ENCODE measurements at places on chromosomes 1 and 21.

- DNase-seq = no peak
Observed at GRCh38 chr1:228772516-228773212, 37.4 kb downstream of the RHOU start.

GRCh38 chr1:54324251-54325140 lies 81.7 kb downstream of the SSBP3 start:
- no peak for DNase-seq

DNA sequence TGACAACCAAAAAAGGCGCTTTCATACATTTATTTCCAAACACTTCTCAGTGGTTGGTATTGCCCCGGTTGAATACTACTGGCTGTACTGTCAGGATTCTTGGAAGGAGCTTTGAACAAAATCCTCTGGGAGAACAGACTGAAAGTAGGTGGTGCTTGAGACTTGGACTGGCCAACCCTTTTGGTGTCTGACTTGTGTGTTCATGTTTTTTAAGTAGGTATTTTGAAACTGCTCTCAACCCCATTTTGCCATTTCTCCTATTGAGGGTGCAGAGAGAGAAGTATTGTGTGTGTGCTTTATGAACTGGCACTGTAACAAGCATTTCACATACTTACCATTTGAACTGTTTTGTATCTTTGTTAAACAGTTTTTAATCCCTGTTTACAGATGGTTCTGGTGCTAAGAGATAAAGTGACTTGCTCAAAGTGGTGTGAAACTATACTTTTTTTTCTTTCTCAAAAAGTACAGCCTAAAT lies 21.2 kb downstream of the ARID1A start:
- no peak for DNase-seq

DNA sequence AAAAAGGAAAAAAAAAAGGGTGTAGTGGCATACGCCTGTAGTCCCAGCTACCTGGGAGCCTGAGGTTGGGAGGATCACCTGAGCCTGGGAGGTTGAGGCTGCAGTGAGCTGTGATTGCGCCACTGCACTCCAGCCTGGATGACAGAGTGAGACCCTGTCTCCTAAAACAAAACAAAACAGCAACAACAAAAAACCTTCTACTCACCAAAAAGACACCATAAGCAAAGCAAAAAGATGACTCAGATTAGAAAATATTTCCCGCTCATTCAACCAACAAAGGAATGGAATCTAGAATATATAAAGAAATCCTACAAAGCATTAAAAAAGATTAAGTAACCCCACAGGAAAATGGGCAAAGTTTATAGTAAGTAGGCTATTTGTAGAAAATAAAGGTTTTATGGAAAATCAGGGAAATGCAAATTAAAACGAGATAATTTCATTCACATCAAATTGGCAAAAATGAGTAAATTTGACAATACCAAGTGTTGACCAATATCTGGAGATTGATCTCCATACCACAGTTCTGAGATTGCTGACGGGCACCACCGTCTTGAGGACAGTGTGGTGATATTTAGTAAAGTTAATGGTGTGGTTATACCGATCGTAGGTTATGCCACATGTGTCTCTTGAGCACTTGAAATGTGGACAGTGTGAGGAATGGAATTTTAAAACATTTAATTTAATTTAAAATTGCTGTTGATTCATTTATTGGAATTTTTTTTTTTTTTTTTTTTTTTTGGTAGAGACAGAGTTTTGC lies 54.0 kb downstream of the PIK3CD start:
- no peak for DNase-seq

GRCh38 chr1:36089393-36090121 lies 865 bp downstream of the ADPRS start:
- DNase-seq = no peak

DNA sequence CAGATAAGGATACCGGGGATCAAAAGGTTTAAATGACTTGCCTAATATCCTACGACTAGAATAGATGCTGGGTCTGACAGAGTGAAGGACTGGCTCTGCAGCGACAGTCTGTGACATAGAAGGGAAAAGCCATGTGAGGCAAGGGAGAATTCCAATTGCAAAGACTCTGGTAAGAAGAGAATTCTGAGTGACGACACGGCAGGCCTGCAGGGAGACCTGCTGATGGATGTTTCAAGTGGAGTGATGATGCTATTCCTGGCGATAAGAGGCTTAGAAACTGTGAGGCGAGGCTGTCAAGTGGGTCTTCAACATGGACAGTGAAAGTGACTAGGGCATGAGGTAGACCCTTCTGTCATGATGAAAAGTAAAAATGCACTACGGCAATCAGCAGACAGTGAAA lies 176.6 kb upstream of the PBX1 start:
- no peak for DNase-seq

GRCh38 chr1:171595324-171595723 lies 26.7 kb upstream of the MYOCOS start:
- DNase-seq = no peak

DNA sequence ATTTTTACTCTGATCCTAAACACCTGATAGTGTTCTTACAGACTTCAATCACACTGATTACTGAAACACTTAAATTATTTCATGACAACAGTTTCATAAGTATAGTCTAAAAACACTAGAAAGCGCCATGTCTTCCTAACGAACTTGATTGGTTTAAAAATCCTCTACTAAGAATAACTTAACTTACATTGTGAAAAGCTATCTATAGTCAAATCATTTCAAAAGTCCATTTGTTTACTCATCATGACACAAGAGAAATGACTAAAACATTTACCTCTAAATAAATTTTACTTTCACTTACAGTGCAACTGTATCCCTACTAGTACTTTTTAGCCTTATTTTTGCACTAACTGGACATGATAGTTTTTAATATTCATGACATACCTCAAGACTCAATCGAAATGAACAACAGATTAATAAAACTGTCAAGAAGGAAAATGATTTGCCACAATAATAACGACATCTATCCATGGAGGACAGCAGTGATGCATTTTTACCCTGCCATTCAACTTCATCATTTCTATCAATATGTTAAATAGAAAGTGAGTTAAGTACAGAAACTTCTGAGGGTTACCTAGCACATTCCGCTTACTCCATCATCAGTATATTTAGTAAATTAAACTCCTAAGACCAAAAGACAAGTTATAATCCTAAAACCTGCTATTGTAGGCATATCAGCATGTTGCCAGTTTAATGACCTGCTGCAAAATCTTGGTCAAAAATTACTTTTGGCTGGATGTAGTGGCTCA lies 38.4 kb downstream of the AHCTF1 start:
- DNase-seq = no peak

- DNase-seq = no peak
Observed at GRCh38 chr1:24154215-24154614, 11.3 kb upstream of the IL22RA1 start.

- no peak for DNase-seq
Observed at GRCh38 chr1:234658138-234658537, 48.2 kb upstream of the IRF2BP2 start.

GRCh38 chr1:16266411-16267118 lies 29.6 kb upstream of the CPLANE2 start:
- no peak for DNase-seq

DNA sequence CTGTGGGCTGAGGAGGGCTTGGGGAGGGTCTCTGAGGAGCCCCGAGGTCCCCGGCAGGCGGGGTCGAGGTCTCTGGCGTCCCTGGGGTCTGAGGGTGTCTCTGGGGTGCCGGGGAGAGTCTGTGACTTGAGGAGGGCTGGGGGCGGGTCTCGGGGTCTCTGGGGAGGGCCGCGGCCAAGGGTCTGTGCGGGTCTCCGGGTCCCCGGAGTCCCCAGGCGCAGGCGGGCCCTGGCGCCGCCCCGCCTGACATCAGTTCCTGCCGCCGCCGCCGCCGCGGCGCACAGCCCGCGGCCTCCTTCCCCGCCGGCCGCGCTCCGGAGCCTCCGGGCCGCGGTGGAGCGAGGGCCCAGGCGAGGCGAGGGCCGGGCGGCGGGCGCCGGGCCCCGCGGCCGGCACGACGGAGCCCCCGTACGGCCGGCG lies at the start of gene PLEKHM2:
Gene PLEKHM2, plus strand, starts transcription at position 279 of the 420 bp plus-strand sequence. CDS start 239 bp downstream, outside the sequence.
- DNase-seq = peak; percentile 62

DNA sequence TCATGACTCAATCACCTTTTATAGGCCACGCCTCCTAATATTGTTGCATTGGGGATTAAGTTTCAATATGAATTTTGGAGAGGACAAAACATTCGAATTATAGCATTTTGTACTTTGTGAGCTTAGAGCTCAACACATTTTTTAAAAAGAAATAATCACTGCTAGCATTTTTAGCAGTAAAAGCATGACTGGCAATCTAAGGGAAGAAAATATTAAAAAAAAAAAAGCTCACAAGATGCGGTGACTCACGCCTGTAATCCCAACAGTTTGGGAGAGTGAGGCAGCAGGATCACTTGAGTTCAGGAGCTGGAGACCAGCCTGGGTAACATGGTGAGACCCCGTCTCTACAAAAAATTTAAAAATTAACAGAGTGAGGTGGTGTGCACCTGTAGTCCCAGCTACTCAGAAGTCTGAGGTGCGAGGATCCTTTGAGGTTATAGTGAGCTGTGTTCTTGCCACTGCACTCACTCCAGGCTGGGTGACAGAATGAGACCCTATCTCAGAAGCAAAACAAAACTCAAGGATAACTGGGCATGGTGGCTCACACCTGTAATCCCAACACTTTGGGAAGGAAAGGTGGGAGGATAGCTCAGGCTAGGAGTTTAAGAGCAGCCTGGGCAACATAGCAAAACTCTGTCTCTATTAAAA lies 28.8 kb upstream of the DIPK1A start:
- no peak for DNase-seq

- no peak for DNase-seq
Observed at GRCh38 chr21:35145626-35146233, 96.6 kb upstream of the RUNX1 start.

- no peak for DNase-seq
Observed at GRCh38 chr1:233651563-233652233, 37.8 kb downstream of the KCNK1 start.

DNA sequence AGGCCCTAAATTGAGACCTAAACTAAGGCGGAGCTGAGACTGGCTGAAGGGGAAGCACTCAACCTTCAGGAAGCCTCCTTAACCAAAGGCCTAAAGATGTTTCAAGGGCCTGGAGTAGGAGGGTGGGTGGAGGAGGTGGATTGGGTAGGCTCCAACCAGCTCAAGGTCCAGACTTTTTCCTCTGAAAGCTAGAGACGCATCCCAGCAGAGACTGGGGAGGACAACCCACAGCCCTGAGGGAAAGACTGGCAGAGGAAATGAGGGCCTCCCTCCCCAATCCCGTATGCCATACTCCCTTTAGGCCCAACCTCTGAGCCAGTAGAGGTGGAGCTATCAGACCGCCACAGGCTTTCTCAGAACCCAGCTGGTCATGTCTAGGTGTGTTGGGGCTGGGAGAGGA lies 1.1 kb downstream of the ECM1 start:
- DNase-seq = no peak

GRCh38 chr1:92307980-92308379 lies 9.1 kb downstream of the RPAP2 start:
- DNase-seq = no peak

- no peak for DNase-seq
Observed at GRCh38 chr21:22885079-22885478, 1886.9 kb downstream of the NCAM2 start.
